ENCODE measurements at places on chromosomes 12 and 14. TPM values are rescaled to one million over a fixed set of nuclear protein-coding genes. Genes with fewer than 3 reads are reported as not detected.

The PARPBP gene
- 6.3 TPM for total RNA-seq

The WNT1 gene
- total RNA-seq = not detected

- no peak overlapping the region for H3K4me3 ChIP-seq
- no peak overlapping the region for H3K27ac ChIP-seq
- H3K4me1 ChIP-seq = no peaks in the 10 kb centered on the region
- peaks cover 22% of the 10 kb centered on the region for H3K36me3 ChIP-seq
- DNase-seq = no peak
- peaks cover 5% of the 10 kb centered on the region for H3K27me3 ChIP-seq
Measured at GRCh38 chr12:530308-530707, 70.6 kb downstream of the B4GALNT3 start.

DNA sequence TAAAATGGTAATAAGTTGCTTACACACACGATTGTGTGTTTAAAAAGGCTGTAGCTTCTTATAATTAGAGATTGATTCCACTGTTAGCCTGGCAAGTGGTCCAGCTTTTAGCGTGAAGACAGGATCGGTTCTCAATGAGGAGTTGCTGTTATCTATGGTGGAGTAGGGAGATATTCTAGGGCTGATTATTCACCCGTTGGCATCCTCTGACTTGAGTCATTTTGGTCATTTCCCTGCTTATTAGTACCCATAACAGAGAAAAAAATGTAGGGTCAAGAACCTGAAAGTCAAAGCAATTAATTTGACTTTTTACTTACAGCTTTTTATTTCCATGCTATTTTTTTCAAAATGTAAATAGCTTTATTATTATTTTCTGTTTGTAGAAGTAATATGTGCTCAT, 76.0 kb downstream of the KCNK13 start:
- H3K4me3 ChIP-seq = no peak overlapping the region
- peaks cover 5% of the 10 kb centered on the region for H3K27me3 ChIP-seq
- no peaks in the 10 kb centered on the region for H3K36me3 ChIP-seq
- H3K4me1 ChIP-seq = peaks cover 5% of the 10 kb centered on the region
- H3K27ac ChIP-seq = no peak overlapping the region
- no peak for DNase-seq

DNA sequence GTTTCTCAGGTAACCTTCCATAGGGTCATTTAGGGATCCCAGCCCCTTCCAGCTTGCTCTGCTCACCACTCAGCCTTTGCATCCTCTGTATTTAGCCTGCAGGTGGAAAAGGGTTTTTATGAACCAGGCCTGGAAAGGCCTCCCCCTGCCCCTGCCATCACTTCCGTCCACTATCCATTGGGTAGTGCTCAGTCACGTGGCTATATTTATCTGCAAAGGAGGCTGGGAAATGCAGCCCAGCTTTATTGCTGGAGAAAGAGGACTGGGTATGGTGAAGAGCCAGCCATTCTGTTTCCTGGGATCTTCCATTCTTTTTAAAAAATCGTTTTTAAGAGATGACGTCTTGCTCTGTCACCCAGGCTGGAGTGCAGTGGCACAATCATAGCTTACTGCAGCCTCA, 87.0 kb upstream of the MAP1LC3B2 start:
- H3K4me1 ChIP-seq = no peaks in the 10 kb centered on the region
- peaks cover 1% of the 10 kb centered on the region for H3K27me3 ChIP-seq
- H3K27ac ChIP-seq = no peak overlapping the region
- H3K4me3 ChIP-seq = no peak overlapping the region
- DNase-seq = no peak
- peaks cover 7% of the 10 kb centered on the region for H3K36me3 ChIP-seq

- no peak for DNase-seq
- no peaks in the 10 kb centered on the region for H3K27me3 ChIP-seq
- H3K27ac ChIP-seq = no peak overlapping the region
- H3K36me3 ChIP-seq = peaks cover 6% of the 10 kb centered on the region
- H3K4me1 ChIP-seq = no peaks in the 10 kb centered on the region
- H3K4me3 ChIP-seq = no peak overlapping the region
Measured at GRCh38 chr12:7716381-7716780, 5.1 kb downstream of the DPPA3 start.
